ENCODE measurements at places on chromosomes 5 and 9.

- no peak for DNase-seq
Observed at GRCh38 chr5:52799358-52799982, 11.8 kb downstream of the ITGA1 start.

- no peak for DNase-seq
Observed at GRCh38 chr5:2732850-2733249, 18.6 kb downstream of the IRX2 start.

GRCh38 chr5:139816566-139816965 is 21.0 kb downstream of the PSD2 start:
- no peak for DNase-seq

DNA sequence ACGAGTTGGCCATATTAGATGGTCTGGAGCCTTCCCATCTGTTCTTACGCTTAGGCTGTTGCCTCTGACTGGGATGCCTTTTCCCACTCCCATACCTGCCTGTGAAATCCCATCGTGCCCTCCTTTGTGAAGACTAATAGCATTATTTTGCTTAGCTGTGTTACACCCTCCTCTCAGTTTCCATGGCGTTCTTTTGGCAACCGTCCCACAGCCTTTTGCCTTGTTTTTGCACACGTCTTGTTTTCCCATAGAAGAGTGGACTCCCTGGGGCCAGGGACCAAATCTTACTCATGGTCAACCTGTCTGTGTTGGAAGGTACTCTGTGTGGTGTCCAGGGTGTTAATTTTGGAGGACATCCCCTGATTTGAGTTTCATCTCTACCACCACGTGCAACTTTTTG is 242.1 kb downstream of the HSPA4 start:
- no peak for DNase-seq

DNA sequence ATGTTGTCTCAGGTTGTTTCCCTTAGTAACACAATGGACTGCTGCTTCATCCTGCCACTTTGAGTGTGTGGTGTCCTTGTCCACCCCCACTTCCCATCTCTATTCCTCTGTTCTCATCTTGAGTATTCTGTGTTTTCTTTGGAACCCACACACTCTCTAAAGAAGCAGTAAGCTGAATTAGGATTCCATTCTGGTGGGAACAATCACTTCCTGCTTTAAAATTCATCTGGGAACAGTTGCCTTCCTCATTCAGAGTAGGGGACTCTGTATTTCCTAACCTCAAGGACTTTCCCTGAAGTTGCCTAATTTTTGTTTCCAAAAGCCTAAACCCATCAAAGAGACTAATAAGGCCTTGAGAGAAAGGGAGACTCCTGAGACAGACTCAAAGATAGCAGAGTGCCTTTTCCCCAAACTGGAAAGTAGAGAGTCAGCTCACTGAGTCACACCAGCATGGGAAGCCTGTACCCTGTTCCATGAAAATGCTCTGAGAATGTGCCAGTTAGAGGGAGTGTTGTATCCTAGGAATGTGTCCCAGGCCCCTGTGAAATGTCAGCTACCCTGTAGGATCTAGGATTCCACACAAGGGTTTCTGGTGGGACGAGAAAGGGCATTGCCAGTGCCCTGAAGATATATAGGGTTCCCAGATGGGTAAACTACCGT is 63.6 kb downstream of the CCDC192 start:
- no peak for DNase-seq

GRCh38 chr5:43121913-43122484 is 1.3 kb downstream of the ZNF131 start:
- no peak for DNase-seq

- DNase-seq = no peak
Observed at GRCh38 chr9:112378328-112379176, 1.4 kb upstream of the HSDL2 start.

DNA sequence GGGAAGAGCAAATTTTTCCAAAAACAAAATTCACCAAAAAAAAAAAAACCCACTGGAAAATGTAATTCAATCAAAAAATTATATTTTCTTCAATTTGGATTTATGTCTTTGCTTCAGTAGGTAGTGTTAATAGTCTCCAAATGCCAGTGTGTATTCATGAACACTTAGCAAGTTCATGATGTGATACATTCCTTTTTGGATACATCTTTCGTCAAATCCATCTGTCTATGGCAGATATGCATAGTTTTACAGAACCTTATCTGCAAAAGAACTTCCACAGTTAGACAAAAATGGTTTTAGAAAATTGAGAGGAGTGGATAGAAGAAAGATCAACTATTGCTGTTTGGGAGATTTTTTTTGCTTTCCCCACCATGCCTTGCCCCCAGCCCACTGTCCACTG is 214.6 kb downstream of the DEPDC1B start:
- DNase-seq = no peak

All from NCI-H1417 treated with DMSO at 0.1 percent for 48 hours (cell line).